ENCODE measurements at places on chromosomes 5 and 9. TPM values are rescaled to one million over a fixed set of nuclear protein-coding genes. Genes with fewer than 3 reads are reported as not detected.

Gene PCDHGB1
- 0.24 TPM for total RNA-seq

Gene OR1J1
- not detected for total RNA-seq

Gene BTNL8
- total RNA-seq = not detected

Gene TNFSF8
- not detected for total RNA-seq

Gene MCC
- total RNA-seq = 62.4 TPM

Gene PRR16
- 0.48 TPM for total RNA-seq

Gene CDH6
- 38.6 TPM for total RNA-seq

Gene ZCCHC7
- 15.4 TPM for total RNA-seq

Gene AGXT2
- total RNA-seq = not detected

Gene SLC6A3
- total RNA-seq = not detected

Gene C7
- total RNA-seq = not detected

Gene KIAA1958
- total RNA-seq = 2.8 TPM

Gene MXD3
- total RNA-seq = 2.7 TPM

Gene FST
- 176 TPM for total RNA-seq

Gene SLC36A3
- total RNA-seq = not detected

Gene NIPSNAP3A
- 32.0 TPM for total RNA-seq

Gene TRAF1
- total RNA-seq = 6.3 TPM

Gene PFN3
- not detected for total RNA-seq

Gene TRPM6
- not detected for total RNA-seq

Gene RMND5B
- total RNA-seq = 33.0 TPM

Gene ARL14EPL
- total RNA-seq = not detected

Gene GPX3
- total RNA-seq = 147 TPM

Gene NOXA1
- 2.2 TPM for total RNA-seq

Gene SV2C
- not detected for total RNA-seq

Gene ADAMTS12
- total RNA-seq = not detected

Gene MRPS27
- total RNA-seq = 71.6 TPM

Gene PRSS3
- 48.0 TPM for total RNA-seq

Gene ACTBL2
- 0.21 TPM for total RNA-seq

Gene CSF1R
- under 0.01 TPM for total RNA-seq

Gene HTR1A
- total RNA-seq = not detected

Gene STPG3
- not detected for total RNA-seq

Gene ANKRD31
- under 0.01 TPM for total RNA-seq

Gene FAM221B
- not detected for total RNA-seq

Gene NMRK1
- total RNA-seq = 18.6 TPM

Gene MCTP1
- total RNA-seq = 19.4 TPM

Gene MYMK
- not detected for total RNA-seq

Gene SFXN1
- 96.1 TPM for total RNA-seq

Gene MPDZ
- 13.7 TPM for total RNA-seq

Gene TMEM174
- total RNA-seq = not detected
